Amygdala (tissue), 56 donors: ENCODE measurements at places on chromosomes 5 and 9.

GRCh38 chr5:133938039-133938821 is 30.2 kb downstream of the C5orf15 start:
- no peak for DNase-seq

DNA sequence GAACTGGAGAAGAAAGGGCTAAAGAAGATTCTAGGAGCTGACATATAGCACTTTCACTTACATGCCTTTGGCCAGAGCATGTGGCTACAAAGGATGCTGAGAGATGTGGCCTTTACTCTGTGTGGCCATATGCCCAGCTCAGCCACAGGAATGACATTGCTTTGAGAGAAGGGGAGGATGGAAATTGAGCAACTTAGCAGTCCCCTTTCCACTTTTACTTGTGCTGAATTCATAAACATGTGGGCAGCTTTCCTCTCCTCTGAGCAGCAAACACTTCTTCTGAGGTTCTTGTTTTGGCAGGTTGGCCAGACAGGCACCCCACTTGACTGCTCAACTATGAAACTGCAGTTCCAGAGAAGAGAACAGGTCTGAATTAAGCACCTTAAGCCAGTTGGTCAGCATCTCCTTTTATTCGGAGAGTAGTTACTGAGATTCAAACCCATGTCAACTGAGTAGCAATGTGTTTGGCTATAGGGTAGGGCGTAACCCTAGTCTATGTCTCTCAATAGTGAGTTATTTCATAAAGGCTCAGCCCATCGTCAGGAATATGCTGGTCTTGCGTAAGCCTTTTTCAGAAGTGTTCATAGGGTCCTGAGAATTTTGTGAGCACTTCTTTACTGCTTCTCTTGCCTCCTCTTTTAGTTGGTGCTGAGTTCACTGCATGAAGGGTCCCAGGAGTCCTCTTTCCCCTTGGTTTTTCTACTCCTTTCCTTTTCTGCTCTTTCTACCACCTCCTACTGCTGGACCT is 134.5 kb downstream of the PALM2AKAP2 start:
- DNase-seq, result no peak

DNA sequence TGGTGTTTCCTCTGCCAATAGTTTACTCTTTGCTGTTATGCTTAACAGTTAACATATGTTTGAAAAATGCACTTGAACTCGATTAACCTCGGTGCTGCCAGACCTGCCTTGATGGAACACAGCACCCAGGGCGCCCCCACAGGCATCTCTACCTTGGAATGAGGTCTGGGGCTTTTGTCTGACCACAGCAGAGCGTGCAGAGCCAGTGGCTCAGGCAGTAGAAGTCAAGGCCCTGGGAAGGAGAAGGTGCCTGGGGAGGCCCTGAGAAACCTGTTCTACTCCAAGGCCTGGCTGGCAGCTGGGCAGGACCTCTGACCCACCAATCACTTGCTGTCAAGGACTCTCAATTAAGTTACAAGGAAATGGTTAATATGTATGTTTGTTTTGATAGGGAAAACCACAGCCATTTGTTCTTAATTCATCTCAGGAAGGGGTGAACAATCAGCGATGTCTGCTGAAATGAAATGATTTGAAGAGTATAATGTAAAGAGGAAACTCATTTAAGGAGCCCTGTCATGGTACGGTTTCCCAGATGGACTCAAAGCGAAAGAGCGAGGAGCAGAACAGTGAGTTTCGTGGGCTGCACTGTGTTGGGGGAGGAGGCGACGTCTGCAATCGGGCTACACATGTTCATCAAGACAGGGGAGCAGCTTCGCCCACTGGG is 21.9 kb downstream of the MACROH2A1 start:
- no peak for DNase-seq

DNA sequence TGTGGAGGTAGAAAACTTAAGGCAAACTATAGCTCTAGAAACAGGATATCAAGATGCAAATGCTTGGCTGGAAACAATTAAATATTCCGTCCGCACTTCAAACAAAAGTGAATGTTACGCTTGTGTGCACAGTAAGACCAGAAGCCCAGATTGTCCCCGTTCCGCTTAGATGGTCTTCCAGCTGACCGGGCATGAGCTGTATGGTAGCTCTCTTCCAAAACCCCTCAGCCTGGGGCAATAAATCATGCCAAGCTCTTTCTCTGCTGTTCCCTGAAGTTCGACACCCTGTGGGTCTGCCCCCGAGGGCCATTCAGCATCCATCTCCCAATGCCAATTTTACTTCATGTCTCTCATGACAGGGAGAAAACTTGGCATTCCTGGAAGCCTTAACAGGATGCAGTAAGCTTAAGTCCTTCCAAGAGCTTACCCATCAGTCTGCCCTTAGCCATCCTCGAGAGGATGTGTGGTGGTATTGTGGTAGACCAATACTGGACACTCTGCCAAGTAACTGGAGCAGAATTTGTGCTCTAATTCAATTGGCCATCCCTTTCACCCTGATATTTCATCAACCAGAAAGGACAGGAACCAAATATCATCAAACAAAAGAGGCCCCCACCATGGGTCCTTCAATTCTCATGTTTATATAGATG is 70.7 kb upstream of the RANBP6 start:
- DNase-seq, result no peak

GRCh38 chr5:142235050-142235797 is 89.6 kb downstream of the SPRY4 start:
- DNase-seq, result no peak

DNA sequence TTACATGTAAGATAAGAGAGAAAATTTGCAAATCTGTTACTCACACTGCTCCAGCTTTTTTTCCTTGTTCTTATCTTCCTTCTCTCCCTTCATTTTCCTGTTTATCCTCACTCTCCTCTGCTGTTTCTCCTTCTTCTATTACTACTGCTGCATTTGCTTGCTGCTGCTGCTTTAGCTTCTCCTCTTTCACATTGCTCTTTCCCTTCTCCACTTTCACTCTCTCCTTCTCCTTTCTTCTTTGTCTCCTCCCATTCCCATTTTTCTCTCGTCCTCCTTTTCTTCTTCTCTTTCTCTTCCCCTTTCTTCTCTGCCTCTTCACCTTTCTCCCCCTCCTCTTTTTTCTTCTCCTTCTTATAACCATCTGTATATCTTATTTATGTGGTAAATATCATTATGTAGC is 288.6 kb downstream of the CDH9 start:
- DNase-seq, result no peak

- no peak for DNase-seq
These were observed 86.8 kb upstream of the HSPA9 start for GRCh38 chr5:138661991-138662434.

- no peak for DNase-seq
These were observed 696.9 kb upstream of the C9orf72 start for GRCh38 chr9:28270156-28270555.

- no peak for DNase-seq
These were observed 108.1 kb downstream of the TMEM174 start for GRCh38 chr5:73280821-73281746.

DNA sequence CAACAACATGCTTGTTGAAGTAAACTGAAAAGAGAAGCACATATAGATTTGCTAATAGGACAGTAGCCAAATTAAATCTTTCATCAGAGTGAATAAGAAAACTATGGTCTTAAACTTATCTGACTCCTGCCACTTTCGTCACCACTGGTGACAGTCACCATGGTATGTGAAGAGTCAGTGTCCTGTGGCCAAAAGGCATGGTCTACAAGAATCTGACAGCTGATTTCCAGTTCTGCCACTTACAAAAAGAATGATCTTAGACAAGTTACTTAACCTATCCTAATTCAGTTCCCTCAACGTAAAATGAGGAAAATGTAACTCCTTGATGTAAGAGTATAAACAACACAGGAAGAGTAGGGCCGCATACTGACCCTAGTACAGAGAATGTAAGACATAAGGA is 102.0 kb downstream of the LPAR1 start:
- no peak for DNase-seq

GRCh38 chr5:82802954-82803353 is 274.2 kb downstream of the TMEM167A start:
- no peak for DNase-seq

DNA sequence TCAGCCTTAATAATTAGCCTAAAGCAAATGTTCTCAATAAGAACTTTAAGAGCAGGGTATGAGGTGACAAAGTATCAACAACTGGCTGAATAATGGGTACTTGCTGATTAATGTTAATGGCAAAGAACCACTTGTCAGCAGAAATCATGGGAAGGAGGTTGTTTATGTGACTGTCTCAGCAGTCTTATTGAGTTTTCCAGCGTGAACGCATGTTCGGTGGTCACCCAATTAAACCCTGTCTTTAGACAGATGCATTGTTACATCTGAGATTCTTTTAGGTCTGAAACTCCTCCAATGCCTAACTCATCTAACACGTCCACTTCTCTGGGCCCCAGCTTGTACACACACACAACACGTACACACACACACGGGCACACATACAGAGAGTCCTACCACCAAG is 18.2 kb upstream of the TSSK1B start:
- no peak for DNase-seq

- DNase-seq, result no peak
These were observed 959.1 kb upstream of the WWC1 start for GRCh38 chr5:167332309-167332708.

DNA sequence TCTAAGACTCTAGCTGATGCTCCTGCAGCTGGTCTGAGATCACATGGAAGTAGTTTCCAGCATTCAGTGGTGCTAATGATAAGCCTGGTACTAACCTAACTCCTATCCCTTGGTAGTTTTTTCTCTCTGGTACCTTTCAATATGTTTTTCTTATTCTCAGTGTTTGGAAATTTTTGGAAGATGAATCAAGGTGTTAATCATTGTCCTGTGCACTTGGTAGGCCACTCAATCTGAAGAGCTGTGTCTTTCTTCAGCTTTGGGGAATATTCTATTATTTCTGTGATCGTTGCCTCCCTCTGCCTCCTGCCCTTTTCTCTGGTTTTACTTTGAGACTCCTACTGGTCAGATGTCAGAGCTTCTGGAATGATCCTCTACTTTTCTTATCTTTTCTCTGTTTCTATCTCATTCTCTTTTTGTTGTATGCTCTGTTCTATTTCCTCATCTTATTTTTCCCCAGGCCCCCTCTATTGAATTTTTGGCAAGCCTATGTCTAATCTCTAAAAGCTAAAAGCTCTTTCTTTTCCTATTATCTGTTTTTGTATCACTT is 136.8 kb downstream of the APBA1 start:
- DNase-seq, result no peak

- no peak for DNase-seq
These were observed 63.3 kb downstream of the SEMA4D start for GRCh38 chr9:89434636-89435035.

DNA sequence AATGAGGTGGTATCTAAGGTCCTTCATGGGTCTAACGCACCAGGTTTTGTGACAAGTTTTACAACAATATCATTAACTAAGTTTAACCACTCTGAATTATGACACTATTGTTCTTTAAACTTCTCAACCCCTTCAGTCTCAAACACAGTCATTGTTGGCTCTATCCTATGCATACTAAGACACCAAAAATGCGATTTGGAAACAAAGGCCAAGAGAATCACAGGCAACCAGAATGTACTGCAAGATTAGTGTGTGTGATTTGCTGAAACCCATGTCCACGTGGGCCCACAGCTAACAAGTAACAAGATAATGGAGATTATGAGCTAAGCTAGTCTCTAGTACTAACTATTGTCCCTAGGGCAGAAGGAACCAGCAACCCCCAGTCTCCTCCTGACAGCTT is 142.2 kb upstream of the RANBP3L start:
- no peak for DNase-seq

DNA sequence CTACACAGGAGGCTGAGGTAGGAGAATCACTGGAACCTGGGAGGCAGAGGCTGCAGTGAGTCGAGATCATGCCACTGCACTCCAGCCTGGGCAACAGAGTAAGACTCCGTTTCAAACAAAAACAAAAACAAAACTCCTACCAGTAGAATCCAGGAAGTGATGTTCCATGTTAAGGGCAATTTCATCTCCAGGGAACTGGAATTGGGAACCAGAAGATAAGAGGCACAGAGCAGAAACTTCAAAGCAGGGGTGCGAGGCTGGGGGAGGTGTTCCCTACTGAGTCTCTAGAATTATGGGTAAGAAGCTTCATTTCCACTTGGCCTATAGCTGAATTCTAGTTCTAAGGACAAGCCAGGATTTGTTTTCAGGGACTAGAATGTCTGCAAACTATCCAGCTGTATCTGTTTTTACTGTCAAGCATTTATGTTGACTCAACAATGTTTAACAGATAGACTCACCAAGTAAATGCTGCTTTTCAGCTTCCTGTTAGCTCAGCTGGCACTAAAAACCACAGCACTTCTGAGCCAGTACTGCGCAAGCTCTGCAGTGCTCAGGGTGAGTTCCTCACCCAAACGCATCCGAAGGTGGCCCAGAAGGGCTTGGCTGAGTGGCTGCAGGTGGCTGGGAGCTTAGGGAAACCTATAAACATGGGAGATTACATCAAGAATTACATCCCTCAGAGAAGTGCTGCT is 320.1 kb downstream of the MTRR start:
- DNase-seq, result no peak

GRCh38 chr9:101054657-101055056 is 26.1 kb downstream of the PLPPR1 start:
- DNase-seq, result no peak

- DNase-seq, result no peak
These were observed 275.5 kb downstream of the ARHGEF28 start for GRCh38 chr5:73901455-73901854.

DNA sequence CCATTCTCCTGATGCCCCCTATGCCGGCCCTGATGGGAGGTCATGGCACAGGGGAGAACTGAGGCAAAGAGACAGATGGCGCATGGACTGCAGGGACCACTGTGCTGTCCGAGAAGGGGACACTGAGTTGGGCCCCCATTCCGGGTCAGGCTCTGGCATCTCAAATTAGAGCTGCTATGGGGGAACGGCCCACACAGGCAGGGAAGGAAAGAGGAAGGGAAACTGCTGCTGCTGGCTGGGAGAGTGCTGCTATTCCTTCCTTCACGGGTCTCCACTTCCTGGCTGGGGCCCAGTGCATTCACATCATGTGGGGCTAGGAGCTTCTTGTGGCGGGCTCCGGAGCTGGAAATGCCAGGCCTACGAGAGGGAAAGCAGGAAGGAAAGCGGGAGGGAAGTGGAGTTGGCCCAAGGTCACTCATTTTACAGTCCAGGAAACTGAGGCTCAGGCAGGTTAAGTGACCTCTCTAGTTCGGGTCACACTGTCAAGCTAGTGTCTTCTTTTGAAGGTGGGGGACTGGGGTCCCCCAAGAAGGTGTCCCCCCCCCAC is 1.3 kb upstream of the CARD19 start:
- DNase-seq, result no peak

GRCh38 chr5:165231821-165232508 is 1726.5 kb downstream of the MAT2B start:
- DNase-seq, result no peak

GRCh38 chr9:132669319-132669697 is 475 bp downstream of the DDX31 start:
- no peak for DNase-seq

DNA sequence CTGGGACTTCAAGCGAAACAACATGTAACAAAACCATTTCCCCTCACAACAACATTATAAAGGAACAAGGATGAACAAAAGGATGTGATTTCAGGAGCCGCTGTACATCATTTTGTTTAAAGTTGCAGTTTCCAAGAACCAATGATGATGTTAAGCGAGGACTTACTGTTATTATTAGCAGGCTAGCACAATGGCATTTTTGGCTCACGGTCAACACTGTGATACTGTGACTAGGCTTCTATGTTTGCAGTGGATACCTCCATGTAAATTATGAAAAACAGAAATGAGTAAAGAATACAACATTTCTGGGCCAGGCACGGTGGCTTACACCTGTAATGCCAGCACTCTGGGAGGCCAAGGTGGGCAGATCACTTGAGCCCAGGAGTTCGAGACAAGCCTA is 113.0 kb downstream of the AUH start:
- no peak for DNase-seq

GRCh38 chr9:11356067-11356466 is 743.3 kb upstream of the PTPRD start:
- no peak for DNase-seq
